Neural crest cell (in vitro differentiated cells): ENCODE measurements at places on chromosomes 13 and 19.
A peak's percentile ranks its signal among the peaks of the same experiment; 100 is the strongest.

DNA sequence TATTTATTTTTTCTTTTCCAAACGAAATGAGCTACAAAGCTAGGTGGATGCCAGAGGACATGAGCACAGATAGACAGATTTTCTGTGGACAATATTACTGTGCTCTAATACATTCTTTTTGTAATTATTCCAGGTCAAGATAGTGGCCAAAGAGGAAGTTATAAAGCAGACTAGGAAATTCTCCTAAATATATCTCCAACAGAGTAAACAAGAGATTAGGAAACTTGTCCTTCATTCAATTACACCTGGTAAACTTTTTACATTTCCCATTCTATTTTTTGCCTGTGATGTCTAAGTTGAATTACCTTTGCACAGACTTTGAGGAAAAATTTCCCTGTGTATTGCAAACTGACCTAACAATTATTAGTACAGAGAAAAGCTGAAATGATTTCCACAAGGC is 905.5 kb upstream of the PCDH20 start:
- no peak for DNase-seq

GRCh38 chr13:45781553-45782326 is 69.8 kb downstream of the SIAH3 start:
- no peak for DNase-seq

DNA sequence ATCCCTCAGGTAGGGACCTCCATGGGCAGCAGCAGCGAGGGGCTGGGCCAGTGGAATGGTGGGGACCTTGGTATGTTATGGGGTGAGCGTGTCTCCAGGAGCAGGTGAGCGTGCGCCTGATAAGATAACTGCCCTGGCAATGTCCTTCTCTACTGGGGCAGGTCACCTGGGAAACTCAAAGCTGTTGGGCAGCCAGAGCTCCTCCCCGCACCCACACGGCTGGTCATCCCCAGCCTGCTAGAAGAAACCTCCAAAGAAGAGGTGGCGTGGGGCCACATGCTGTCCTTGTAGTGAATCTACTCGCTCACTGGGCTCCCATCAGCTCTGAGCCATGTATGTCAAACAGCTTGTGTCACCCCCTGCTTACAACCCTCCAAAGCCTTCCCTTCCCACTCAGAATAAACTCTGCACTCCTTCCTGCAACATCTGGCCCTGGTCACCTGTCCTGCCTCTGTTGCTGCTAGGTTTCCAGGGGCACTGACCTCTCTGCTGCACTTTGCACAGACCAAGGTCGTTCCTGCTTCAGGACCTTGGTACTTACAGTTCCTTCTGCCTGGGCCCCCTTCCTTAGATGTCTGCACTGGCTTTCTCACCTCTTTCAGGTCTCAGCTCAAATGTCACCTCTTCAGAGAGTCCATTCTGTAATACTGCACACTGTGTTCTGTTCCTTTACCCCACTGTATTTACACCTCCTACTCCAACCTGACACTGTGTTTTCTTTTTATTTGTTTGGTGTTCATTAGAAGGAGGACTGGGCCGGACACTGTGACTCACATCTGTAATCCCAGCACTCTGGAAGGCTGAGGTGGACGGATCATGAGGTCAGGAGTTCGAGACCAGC is 1.8 kb upstream of the ATP4A start:
- no peak for DNase-seq

GRCh38 chr13:48901781-48902180 is 73.9 kb upstream of the FNDC3A start:
- no peak for DNase-seq

DNA sequence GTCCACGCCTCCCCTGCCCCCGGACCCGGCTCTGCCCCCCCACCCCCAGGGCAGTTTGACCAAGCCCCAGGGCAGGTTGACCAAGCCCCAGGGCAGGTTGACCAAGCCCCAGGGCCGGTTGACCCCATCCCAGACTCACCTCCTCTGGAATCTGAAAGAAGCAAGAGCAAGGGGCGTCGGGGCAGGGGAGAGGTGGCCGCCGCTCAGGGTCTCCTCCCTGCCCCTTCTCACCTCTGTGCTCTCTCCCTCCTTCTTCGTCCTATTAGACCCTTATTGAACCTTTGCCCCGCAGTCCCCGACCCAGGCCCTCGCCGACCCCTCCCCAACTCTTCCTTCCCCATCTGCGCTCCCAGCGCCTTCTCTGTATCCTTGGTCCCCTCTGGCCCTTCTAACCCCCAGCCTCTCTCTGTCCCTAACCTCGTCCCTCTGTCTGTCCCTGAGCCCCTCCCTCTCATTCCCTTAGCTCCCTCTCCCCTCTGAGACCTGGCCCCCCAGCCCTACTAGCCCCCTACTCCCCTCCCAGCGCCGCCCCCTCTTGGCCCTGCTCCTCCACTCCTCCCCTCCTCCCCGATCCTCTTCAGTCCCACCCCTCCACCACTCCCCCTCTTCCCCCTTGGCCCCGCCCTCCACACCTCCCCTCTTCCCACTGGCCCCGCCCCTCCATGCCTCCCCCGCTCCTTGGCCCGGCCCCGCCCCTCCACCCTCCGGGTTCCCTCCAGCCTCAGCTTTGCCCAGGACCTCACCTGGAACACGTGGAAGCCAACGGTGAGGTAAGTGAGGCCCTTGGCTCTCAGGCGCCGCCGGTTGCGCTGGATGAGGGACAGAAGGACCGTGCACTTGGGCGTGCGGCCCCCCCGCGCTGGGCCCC is 7.6 kb downstream of the CAPN12 start:
- no peak for DNase-seq

DNA sequence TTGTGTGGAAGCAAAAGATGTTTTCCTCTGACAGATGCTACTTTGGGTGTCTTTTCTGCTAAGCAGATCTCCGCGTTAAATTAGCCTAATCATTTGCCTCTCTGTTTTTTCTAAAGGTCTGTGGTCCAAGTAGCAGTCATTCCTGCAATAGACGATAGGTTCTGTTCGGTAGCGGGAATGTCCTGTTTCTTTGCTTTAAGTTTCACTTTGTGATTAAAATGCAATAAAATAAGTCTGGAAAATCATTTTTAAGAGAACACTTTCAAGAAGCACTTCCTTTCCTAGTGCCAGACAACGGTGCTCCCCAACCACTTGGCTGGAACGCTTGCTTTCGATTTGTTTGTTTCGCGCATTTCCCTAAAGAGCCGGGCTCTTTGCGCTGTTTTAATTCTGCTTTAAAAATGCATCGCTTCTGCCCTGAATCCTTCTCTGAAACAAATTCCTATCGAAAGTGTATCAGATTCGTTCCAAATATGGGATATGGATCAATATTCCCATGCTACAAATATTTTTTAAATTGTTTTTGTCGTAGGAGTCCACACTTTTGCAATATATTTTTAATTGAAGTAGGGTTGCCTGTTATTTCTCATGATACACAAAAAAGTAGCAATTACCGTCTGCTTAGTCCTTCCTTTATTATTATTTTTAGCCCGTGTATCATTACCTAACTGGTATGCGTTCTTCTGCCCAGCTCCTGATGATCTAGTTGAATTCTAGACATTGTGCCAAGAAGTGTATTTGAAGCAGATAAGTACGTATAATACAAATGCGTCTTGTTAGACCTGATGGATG is 14.2 kb downstream of the ZIC2 start:
- DNase-seq, result no peak

DNA sequence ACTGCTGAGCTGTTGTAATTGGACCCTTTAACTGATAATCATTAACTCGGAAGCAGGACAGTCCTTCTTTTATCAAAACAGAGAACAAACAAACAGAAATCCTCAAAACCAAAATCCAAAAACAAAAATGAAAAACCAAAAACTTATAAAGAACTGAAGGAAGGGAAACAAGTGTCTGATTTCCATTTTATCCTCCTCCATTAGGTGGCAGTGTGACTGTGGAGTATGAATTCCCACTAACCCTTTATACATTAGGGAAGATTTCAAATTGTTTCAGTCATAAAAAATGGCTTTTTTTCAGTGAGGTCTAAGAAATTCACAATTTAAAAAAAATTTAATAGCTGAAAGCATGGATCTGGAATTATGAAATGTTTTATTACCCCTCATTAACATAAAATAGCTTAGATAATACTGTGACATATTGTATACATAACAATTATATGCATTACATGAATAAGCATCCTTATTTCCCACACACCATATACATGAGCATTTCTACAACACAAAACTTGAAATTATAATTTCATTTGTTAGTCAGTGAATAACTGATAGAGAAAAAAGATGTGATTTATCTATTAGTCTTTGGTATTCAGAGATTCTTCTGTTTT is 1074.3 kb upstream of the PCDH9 start:
- DNase-seq, result no peak

DNA sequence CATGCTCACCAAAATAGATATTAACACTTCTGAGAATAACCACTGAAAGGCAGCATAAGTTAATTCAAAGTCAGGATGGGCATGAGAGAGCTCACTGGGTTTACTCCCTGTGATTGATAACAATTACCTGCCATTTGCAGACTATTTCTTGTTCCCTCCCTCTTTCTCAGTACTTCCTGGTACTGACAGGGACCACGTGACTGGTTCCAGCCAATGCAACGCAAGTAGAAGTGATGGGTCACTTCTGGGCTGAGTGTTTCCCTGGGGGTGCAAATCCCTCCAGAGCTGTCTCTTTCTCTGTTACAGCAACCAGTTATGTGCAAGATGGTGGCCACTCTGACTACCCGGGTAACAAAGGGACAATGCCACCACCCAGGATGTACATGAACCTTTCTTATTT is 118.8 kb downstream of the EFNB2 start:
- DNase-seq, result no peak

DNA sequence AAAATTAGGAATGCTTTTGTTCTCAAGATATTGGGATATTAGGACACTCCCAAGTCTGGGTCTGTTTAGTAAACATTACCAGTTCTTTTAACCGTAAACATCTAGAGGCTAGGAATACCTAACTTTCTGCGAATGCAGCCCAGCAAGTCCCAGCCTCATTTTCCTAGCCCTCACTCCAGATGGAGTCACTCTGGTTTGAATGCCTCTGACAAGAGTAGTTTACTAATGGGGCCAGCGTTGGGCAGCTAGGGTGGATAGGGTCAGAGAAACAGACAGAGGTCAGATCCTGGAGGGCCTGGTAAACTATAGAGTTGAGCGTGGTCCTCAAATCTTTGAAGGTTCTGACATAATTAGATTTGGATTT is 53.6 kb downstream of the WDFY2 start:
- DNase-seq, result no peak

DNA sequence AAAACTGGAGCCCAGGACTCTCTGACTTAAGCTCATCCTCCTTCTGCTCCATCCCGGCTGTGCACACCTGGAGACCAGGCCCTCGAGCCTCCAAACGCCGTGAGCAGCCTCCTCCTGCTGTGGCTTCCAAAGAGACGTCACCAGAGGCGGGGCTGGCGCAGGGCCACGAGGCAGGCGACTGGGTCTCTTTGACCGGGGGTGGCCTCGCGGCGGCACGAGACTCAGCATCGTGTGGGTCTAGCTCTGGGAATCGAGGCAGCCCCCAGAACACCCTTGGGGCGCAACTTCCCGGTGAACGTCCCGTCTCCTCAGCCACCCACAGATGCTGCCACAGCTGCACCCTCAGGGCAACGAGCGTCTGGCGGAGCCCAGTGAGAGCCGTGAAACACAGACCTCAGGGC is 22.8 kb downstream of the RASA3 start:
- DNase-seq, result no peak

DNA sequence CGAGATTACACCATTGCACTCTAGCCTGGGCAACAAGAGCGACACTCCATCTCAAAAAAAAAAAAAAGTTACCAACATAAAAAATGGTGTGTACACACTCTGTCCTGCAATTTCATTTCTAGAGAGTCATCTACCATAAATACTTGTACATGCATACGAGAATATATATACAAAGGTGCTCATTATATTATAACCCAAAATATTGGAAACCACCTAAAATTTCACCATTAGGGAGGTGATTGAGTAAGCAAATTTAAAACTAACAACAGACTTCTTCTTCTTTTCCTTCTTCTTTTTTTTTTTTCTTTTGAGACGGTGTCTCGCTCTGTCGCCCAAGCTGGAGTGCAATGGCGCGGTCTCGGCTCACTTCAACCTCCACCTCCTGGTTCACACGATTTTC is 7.4 kb upstream of the C5AR1 start:
- DNase-seq, result no peak

GRCh38 chr19:50705422-50706019 is 14.1 kb downstream of the SHANK1 start:
- peak; percentile 39 for DNase-seq

DNA sequence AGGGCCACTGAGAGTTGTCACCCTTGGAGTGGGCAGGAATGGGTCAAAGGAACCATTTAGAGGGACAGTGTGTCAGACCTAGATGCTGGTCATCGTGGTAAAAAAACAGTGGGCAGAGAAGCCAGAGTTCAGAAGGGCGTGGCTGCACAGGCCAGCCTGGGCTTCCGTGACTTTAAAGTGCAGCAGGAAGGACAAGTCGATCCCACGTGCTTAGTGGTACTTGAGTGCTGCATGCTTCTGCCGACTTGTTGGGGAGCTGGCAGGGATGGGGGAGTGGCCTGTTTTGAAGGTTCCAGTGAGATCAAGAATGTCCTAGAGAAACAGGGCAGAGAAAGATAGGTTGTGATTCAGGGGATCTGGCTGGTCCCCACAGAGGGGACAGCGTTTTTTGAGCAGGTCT is 17.0 kb downstream of the LYL1 start:
- no peak for DNase-seq

GRCh38 chr19:11868188-11868587 is 19.4 kb upstream of the ZNF69 start:
- DNase-seq, result no peak

DNA sequence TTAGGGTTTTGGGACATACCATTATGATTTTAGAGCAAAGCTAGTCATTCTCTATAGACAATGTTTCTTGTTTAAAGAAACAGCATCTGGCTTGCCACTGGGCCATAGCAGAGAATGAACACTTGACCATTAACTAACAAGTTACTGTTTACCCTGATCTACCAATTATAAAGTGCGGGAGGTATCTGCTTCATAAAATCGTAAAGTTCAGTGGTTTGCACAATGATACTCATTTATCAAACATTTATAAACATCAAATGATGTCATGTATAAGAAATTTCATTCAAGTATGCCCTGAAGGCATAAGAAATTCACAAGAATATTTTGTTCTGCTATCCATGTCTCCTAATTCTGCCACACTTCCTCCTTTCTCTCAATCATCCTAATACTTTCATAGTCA is 139.2 kb downstream of the PCDH20 start:
- DNase-seq, result no peak

- no peak for DNase-seq
These were observed 2.1 kb upstream of the CDX2 start for GRCh38 chr13:27971236-27971645.
